ENCODE measurements at places on chromosomes 1 and 21. TPM values are rescaled to one million over a fixed set of nuclear protein-coding genes. Genes with fewer than 3 reads are reported as not detected.

The DNAJC8 gene
- 63.6 TPM for total RNA-seq

The YBEY gene
- 13.9 TPM for total RNA-seq

The RIPK4 gene
- 0.86 TPM for total RNA-seq

The MCOLN3 gene
- 18.4 TPM for total RNA-seq

The RHOU gene
- total RNA-seq, result 11.3 TPM

DNA sequence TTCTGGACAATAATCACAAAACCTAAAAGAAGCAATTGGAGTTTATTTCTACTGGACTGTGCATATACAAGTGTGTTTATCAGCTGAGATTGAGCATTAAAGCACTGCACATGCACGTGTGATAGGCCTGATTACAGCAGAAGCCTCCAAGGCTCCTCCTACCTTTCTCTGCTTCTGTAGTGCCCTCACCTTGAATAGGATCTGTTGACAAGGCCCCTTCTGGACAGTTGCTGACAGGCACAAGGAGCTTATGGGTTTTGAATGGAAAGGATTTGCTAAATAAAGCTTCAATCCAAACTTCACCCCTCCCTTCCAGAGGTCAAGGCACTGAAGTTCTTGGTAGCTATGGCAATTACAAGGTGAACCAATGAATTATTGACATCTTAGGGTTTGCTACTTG is 7.9 kb upstream of the SGIP1 start:
- DNase-seq, result no peak

GRCh38 chr1:159008744-159009188 is 941 bp upstream of the IFI16 start:
- DNase-seq, result no peak

GRCh38 chr1:92749024-92749634 is 35.8 kb downstream of the EVI5 start:
- DNase-seq, result no peak

DNA sequence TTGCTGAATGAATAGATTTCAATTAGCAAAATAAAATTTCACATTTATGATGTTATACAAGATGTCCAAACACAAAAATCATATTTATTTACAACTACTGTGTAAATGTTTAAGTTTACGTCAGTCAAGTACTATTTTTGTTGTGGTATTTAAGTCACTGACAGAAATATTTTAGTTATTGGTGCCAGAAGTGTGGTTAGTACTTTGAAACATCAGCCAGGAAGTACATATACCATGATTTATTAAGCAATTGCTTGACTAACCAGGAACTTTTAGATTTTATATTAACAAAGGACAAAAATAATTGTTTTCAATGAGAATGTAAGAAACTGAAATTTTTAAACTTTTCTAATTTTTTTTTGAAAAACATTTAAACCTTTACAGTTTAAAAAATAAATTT is 2.4 kb upstream of the FCRL4 start:
- DNase-seq, result no peak

DNA sequence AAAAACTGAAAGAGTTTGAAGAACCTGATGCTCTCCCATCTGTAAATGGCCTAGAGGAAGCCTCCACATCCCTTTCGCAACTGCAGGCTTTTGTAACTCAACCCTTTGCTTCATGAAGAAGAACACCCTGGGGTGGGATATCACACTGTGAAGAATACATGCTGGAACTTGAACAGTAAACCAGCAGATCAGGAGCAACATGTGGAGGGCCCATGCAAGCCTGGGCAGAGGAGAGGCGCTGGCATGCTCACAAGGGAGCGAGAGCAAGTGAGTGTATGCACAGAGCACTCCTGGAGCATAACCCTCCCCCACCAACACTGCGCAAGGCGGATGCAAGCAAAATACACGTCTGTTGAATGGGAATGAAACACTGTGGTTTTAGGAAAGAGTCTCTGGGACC is 24.6 kb upstream of the SPAG17 start:
- DNase-seq, result no peak

DNA sequence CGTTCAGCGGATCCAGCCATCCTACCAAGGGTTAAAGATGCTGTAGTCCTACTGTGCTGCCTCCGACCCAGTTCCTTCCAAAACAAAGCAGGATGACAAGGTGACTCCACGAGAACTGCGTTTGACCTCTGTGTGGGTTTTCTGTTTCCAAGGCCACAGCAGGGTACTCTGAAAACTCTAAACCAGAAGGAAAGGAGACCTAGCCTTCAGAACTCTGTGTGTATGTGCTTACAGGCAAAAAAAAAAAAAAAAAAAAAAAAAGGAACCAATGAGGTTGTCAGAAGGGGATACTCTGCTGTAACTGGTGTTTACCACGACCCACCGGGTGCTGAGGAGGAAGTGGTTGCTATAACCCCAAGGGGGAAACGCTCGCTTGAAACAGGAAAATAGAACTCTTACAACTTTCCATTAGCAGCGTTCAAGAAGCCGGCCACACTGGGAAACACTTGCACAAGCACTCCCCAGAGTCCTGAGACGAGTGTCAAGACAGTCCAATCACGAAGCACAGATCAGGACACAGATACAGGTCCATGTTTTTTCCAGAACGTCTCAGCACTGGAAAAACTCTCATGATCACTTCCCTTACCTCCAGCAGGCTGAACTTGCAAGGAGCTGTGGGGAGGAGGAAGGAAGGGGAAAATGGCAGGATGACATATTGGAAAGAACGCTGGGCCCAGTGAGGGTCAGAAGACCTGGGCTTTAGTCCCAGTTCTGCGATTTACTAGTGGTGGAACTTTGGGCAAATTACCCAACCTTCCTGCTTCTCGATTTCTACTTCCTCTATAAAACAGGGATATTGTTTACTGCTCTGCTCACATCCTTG is 64.0 kb downstream of the ITPKB start:
- no peak for DNase-seq

DNA sequence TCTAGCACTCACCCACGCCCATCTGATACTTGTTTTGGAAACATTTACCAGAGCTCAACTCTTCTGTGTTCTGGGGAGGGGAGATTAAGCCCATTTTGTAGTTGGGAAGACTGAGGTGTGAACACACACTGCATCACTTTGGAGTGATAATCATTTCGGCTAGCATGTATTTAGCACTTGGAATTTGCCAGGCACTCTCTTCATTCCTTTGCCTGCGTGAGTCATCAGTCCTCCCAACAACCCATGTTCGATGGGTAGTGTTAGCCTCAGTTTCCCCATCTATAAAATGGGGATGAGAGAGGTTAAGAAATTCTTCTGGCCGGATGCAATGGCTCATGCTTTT is 182.8 kb upstream of the TMEM51 start:
- DNase-seq, result no peak

DNA sequence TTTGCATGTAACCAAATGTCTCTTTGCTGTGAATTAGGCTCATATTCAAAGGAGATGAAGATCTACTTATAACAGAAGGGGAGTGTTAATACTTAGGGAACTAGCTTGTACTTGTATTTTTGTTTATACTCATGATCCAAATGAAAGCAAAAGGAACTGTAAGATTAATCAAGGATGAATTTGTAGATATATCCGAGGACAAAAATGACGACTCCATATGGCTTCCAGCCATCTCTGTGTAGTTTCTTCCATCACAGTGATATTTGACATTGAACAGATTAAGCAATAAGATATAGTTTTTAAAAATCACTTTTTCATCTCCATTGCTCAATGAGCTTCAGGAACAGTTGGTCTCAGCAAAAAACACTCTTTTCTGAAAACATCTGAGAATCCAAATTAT is 257.4 kb upstream of the CAMK1G start:
- DNase-seq, result no peak

GRCh38 chr1:210232511-210233215 is at the start of gene SERTAD4:
TSS of gene SERTAD4 (plus strand) at chr1:210232796. CDS start at chr1:210237961, 5,165 bp downstream.
- DNase-seq, result peak; percentile 47

Measured in right cardiac atrium (tissue), 5 donors.